ENCODE measurements at places on chromosomes 12 and 14. TPM values are rescaled to one million over a fixed set of nuclear protein-coding genes. Genes with fewer than 3 reads are reported as not detected.

GRCh38 chr12:10584415-10584814, 29.0 kb downstream of the MAGOHB start:
- no peak for DNase-seq

DNA sequence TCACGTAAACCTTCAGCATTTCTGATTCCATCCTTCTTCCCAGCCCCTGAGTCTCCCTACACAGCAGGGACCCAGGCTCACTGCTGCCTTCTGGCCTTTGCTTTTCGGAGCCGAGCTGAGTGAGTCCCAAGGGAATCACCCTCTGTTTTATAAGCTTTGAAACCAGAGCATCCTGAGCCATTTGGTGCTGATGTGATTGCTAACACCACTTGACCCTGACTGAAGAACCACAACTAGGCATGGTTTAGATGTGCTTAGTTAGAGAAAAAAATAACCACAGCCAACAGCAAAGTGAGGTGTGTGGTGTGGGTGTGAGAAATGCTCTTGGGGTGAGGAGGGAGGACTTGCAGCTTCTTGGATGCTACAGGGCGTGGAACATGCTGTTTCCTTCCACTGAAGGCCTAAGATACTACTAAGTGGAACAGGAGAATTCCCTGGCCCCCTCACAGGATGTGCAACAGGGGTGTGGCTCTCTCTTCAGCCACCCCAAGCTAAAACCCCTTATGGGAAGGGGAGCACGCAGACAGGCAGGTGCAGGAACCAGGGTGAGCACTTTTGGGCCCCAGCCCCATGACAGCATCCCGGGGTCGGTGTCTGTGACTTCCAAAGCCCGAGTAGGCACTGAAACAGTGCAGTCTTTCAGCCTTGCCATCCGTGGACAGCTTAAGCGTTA, at the start of gene TC2N:
TC2N (minus strand) TSS at position 221 of the 673 bp plus-strand sequence. CDS start 53,767 bp downstream, outside the sequence.
- DNase-seq: no peak

Gene INHBE
- total RNA-seq: not detected

DNA sequence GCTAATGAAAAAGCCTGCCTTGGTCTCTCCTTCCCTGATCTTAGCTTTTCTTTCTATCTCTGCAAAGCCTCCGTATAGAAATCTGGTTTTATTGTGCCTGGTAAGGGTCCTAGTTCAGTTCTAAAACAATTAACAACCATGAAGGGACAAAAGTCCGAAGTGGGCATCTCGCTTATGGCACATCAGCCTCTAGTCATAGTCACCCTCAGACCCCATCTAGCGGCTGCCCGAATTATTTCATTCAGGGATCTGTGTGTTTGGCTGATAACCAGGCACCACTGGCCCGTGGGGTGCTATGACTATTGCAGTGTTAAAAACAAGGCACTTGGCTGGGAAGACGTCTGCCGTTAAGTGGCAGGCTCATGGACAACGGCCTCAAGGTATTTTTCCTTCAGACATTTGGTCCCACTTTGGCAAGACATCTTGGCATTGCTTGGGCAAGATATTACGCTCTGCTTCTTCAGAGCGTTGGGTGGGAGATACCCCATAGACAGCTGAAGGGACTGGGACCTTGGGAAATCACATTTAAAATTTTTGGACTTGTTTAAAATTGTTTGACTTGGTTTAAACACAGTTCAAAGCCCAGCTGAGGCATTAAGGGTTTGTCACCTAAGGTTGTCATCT, 87.1 kb downstream of the SINHCAF start:
- DNase-seq: peak; percentile 82

- DNase-seq: no peak
These were observed 20.2 kb upstream of the DUSP16 start for GRCh38 chr12:12582895-12583303.

All from hematopoietic multipotent progenitor cell (in vitro differentiated cells).